ENCODE measurements at places on chromosomes 5 and 9.

DNA sequence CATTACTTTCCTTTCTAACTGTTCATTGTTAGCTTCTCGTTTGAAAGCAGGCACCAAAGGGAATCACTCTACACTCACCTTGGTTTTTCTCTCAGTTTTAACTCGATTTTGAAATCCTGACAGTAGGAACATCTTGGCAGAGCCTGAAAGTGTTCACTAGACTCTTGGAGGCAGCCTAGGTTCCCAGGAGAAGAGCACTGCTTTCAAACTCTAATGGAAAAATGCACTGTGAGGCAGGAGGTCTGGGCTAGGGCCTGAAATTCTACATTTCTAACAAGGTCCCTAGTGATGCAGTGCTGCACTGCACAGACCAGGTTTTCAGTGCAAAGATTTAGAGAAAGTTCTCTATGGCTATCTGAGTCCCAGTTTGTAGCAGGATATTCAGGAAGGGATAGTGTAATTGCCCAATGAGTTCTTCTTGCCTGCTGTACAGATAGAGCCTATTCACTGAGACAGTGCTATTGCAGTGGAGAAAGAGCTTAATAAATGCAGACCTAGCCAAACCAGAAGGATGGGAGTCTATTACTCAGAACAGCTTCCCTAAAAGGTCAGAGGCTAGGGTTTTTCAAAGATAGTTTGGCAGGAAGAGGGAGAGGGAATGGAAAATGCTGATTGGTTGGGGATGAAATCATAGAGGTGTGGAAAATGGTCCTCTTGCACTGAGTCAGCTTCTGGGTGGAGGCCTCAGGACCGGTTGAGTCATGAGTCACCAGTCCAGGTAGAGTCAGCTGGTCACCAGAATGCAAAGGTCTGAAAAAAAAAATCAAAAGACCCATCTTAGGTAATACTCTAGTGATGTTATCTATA, 153.9 kb downstream of the GPBP1 start:
- DNase-seq, result no peak

DNA sequence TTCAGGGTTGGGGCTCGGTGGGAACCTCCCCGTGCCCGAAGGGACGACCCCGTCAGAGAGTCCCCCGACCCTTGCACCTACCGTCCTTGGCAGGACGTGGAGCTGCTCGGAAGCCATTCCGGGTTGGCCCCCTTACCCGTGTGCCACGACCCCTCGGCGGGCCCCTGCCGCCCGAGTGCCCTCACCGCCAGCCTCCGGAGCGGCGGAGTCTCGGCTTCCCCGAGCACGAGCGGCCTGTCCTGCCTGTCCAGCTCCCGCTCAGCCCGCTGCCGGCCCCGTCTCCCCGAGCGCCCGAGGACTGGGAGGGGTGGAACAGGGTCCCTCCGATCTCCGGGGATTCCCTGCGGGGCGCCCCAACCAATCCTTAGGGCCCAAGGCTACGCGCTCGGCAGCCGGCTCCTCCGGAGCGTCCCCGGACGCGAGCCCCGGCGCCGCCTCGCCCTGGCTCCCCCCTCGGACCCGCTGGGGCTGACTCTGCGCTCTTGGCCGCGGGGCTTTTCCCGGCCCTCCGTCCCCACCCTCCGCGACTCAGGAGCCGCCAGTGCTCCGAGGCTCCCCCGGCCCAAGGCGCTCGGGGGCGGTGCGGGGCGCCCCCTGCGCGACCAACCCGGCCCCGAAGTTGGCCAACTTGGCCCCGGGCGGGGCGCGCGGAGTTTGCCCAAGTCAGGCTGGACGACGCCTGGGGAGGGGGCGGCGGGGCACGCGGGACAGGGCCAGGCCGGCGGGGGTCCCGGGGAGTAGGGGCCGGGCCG, 654 bp downstream of the ADAMTS2 start:
- DNase-seq, result no peak

DNA sequence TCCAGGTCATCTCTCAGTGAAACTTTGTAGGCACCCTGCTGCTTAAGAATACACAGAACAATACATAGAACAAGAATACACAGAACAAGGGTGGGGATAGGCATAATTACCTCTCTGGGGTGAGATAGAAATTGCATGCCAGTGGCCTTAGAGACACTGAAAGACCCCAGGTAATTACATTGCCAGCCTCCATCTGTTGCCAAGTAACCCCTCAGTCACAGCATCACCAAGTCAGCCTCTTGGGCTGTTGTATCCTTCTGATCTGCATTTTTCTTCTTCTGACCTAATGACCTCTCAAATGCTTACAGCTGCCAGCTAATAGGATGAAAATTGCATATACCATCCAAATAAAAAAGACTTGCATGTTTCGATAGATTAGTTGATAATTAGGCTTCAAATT, 167.7 kb downstream of the GRIA1 start:
- DNase-seq, result no peak

- DNase-seq, result no peak
Observed at GRCh38 chr5:10218658-10219057, 31.0 kb downstream of the ATPSCKMT start.

DNA sequence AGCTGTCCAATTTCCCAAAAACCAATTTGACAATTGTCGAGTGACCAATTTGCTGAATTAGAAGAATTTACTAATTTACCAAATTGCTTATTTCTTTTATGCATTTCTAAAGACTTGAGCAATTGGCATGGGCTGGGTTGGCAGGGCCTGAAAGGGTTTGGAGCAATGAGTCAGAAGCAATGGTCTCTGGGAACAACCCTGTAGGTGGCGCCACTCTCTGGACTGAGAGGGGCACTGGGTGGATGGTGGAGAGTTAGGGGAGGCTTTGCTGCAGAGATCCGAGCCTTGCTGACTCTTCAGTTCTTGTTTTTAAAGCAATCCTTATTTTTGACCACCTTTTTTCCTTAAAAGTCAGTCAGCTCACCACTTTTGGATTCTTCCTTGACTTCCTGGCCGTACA, 71.5 kb upstream of the RPS23 start:
- DNase-seq, result peak; percentile 52

GRCh38 chr5:169166078-169166477, 134.9 kb downstream of the SLIT3 start:
- no peak for DNase-seq

GRCh38 chr9:93958819-93959682, 3.9 kb upstream of the BARX1 start:
- no peak for DNase-seq

GRCh38 chr5:150286820-150287219, 2.8 kb downstream of the CAMK2A start:
- peak; percentile 40 for DNase-seq

- no peak for DNase-seq
Observed at GRCh38 chr5:102581011-102581410, 82.2 kb upstream of the SLCO6A1 start.

DNA sequence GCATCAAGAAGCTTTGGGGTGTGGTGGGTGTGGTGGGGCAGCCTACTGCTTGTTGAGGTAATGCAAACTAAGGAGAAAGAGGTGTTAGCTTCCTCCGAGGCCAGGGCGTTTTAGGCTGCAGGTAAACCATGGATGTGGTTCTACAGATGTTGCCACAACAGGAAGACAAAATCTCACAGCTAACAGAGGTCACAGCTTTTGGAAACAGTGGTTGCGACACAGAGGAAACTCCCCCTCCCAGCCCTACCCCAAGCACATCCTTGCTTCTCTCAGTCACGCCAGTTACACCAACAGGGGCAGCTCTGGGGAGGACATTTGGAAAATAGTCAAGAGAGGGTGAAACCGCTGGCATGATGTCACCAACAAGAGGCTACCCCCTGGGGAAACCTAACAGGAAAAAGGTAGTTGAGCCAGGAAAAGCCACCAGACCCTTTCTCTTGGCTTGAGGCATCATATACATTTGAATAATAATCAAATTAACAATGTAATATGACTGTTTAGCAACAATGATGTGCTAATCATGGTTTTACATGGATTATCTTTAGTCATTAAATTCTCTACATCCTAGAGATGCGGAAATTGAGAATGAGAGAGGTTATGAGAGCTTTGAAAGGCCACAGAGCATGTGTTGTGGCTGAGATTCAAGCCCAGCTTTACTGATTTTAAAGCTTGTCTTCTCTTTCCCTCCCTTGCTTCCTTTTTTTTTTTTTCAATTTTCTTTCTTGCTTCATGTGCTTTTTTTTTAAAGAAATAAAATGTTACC, 82.2 kb upstream of the IL12B start:
- DNase-seq, result peak; percentile 5

GRCh38 chr5:138470322-138471051, 5.2 kb downstream of the EGR1 start:
- DNase-seq, result no peak

DNA sequence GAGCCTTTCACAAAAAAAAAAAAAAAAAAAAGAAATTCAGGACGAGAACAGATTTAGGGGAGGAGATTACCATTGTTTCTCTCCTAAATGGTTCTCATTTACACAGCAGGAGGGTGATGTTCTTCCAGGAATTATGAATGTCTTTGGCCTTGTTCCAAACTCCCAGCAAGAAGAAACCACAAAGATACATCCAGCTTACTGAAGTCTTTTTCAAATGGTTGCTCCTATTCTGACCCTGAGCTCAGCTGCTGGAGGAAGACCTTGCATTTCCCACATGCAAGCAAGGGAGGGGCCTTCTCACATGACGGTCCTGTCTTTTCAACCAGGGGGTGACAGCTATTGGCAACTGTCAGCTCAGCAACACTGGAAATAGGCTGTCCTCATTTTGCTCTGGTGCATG, 203.0 kb upstream of the VLDLR start:
- DNase-seq, result peak; percentile 70

DNA sequence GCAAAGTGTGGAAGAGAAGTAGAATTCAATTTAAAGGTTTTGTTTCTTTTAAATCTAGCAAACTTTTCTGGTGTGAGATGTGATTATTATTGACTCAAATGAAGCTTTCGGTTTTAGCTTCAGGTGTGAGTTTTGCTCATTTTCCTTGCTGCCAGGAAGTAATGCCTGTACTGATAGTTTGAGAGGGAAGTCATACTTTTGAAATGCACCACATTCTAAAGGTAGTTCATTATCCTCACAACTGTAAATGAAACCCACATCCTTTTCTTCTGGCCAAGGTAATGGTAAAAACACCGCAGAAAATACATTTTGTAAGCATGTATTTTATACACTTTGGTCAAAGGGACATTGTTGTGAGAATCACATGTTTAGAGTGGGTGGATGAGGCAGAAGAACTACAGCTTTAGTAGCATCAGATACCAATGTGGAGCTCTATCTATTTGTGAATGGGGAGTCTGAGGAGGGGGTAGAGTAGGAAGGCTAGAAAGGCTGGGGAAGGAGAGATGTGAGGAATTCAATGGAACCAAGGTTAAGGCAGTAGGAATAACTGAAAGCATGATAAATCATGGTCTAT, 167.0 kb upstream of the CDKN2B start:
- DNase-seq, result no peak

GRCh38 chr5:65481171-65481581, 544 bp downstream of the ADAMTS6 start:
- DNase-seq, result no peak

DNA sequence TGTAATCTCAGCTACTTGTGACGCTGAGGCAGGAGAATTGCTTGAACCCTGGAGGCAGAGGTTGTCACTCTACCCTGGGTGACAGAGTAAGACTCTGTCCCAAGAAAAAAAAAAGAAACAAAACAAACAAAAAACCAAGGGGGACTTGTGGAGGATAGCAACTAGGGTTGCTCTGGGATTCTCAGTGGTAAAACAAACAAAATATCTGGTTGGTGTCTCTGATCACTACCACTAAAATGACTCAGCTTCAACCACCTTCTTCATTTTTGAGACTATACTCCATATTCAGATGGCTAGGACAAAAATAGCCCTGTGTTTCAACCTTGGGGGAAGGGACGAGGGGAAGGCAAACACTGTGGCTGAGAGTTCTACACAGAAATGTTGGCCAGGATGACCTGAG, 110.3 kb downstream of the ARRDC3 start:
- DNase-seq, result no peak

GRCh38 chr5:136031711-136032110, 2.9 kb downstream of the TGFBI start:
- DNase-seq, result no peak

DNA sequence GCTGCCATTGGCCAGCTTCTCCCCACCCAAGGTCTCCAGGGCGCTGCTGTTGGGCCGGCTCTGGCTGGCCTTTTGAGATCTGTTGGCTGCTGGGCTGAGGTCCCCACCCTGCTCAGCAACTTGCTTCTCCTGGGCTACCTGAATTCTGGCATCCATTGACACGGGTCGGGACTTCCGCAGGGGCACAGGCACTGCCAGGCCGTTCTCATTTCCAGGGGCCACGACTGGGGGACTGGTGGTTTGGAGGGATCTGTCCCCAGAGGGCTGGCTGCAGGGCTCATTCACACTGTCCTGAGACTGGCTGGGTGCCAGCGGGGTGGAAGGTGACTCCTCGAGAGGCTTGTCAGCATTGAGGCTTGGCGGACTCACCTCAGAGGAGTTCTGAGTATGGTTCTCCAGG, 87.1 kb upstream of the FBXW11 start:
- no peak for DNase-seq

DNA sequence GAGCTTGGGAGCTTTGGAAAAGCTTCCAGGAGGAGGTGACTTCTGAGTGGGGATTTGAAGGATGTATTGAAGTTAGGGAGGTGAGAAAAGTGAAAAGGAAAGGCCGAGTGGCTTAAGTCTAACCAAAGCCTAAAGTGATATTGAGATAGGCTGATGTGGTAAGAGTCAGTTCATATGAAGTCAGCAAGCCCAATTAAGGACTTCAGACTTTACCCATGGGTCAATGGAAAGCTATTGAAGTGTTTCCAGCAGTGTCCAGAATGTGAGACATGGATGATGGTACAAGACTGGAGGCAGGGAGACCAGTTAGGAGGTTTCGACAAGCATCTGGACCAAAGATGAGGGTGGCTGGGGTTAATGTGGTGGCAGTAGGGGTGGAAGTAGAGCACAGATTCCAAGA, 134.3 kb upstream of the WWC1 start:
- DNase-seq, result no peak

- DNase-seq, result no peak
Observed at GRCh38 chr5:152622628-152623027, 217.5 kb upstream of the NMUR2 start.

DNA sequence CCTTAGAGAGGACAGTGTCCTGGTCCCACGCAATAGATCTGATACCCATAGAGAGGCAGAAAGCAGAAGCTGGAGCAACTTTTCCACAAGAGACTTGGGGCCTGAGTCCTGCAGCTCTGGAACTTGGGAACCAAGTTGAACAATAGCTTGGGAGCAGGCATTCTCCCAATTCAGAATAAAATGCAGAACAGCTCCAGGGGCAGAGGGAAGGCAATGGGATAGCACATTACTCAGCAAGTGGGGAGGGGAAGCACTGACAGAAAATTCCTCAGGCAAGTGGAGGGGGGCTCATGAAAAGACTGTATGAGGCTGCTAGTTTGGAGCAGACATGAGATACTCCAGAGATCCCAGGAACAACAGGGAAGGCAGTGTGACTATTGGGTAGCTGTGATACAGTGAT, 513.6 kb downstream of the HINT1 start:
- DNase-seq, result no peak

- DNase-seq, result no peak
Observed at GRCh38 chr5:79070350-79070667, 742 bp downstream of the BHMT2 start.

Data from SJCRH30 (cell line).